ENCODE measurements at places on chromosomes 13 and 19.

GRCh38 chr19:14021474-14021873 lies 6.5 kb upstream of the RLN3 start:
- DNase-seq, result no peak

DNA sequence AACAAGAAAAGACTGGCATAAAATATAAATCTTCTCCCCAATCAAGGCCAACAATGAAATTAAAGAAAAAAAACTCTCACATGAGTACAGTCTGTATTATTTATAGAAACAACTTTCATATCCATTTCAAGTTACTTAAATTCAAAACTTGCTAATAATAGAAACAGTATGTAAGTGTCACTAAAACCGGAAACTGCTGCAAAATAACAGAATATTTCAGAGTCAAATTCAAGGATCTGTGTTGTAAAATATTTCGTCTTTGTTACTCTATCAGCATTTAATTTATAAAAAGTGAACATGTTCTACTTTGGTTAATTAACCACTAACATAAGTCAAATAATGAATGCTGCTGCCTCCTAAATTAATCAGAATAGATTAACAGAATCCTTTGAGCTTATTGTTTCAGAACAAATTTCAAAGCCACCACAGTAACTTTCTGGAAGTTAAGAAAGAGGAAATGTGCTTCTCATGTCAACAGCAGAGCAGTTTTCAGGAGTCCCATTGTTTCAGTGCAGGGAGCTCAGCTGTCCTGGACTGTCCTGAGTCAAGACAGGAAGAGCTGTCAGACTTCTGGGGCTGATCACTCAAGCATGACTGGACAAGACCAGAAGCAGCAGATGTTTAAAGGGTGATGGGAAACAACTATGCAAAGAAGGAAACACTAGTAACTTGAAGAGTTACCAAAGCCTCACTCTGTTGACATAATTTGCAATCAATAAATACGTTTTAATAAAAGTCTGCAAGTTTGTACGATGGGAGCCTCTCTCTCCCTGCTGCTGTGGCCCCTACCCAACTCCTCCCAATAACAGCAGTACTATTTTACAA lies 76.9 kb downstream of the FOXO1 start:
- DNase-seq, result no peak

DNA sequence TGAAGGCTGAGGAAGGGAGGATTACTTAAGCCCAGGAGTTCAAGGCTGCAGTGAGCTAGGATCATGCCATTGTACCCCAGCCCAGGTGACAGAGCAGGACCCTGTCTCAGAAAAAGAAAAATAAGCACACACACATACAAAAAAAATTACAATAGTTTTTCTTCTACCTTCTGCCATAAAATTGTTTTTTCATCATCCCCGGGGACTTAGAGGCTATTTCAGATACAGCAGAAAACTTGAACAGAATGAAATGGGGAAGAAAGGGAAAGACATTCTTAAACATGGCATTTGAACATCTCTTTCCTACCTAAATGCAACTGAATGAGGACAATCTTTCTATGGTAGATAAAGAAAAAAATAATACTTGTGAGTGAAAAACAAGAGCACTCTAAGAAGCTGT lies 109.1 kb downstream of the KCTD12 start:
- DNase-seq, result no peak

DNA sequence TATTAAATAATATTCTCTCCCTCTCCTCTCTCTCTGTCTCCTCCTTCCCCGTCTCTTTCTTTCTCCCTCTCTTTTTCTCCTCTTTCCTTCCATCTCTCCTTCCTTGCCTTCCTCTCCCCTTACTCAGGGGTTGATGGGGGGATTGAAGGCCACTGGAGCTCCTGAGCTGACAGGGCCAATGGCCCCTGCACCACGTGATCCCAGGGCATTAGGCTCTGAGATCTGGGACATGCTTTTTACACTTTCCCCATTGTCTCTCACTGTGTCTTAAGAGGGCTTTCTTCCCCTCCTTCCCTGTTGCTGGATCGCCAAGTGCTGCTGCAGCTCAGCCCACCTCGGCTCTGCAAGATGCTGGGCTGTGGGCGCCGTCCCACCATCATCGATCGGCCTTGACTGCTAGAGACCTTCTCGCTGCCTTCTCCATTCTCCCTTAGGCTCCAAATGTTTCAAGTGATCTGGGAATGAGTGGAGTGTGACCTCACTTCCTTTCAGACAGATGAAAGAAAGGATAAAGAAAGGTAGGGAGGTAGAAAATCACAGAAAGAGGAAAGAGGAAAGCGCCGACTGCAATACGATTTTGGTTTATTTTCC lies 42.2 kb downstream of the COL4A1 start:
- DNase-seq, result no peak

DNA sequence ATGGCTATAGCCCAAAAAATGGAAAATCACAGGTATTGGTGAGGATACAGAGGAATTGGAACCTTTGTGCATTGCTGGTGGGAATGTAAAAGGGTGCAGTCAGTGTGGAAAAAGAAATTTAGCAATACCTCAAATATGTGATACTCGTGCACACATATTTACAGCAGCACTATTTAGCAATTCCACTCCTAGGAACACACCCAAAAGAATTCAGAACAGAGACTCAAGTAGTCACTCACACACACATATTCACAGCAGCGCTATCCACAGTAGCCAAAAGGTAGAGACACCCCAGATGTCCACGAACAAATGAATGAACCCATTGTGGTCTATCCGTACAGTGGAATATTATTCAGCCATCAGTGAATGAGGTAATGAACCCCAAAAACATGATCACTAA lies 114.0 kb downstream of the COL4A2 start:
- no peak for DNase-seq
